Left ventricle myocardium superior (tissue), 1 donor: ENCODE measurements at places on chromosomes 2 and 18. TPM values are rescaled to one million over a fixed set of nuclear protein-coding genes. Genes with fewer than 3 reads are reported as not detected.

COL6A3 gene
- total RNA-seq, result 59.5 TPM

FAP gene
- total RNA-seq, result 1.3 TPM

- DNase-seq, result peak; percentile 83
Measured at GRCh38 chr2:12716032-12716281, 779 bp upstream of the TRIB2 start.

SERPINE2 gene
- 6.0 TPM for total RNA-seq

DNA sequence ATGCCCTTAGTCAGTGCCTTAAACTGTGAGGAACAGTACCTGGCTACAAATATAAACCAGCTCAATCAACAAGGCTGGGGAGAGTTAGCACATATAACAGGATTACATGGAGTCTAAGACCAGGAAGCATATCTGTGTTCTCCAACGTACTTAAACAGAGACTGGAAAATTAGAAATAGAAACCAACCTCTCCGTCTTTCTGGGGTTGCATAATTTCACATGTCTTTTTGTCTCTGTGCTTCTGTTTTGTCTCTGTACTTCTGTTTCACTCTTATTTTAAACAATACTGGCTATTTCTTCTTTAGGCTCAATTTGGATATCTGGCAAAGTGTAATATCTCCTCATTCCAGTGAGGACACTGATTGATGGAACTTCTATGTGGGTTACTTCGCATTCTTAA, 749.0 kb upstream of the ZEB2 start:
- no peak for DNase-seq

TCF23 gene
- total RNA-seq, result 0.10 TPM

GRCh38 chr18:79400091-79400590, 4.4 kb downstream of the NFATC1 start:
- peak; percentile 89 for DNase-seq

DSC3 gene
- total RNA-seq, result 0.10 TPM

AOX1 gene
- 8.7 TPM for total RNA-seq

GRCh38 chr2:121140734-121141133, 144.3 kb downstream of the TFCP2L1 start:
- no peak for DNase-seq

DNA sequence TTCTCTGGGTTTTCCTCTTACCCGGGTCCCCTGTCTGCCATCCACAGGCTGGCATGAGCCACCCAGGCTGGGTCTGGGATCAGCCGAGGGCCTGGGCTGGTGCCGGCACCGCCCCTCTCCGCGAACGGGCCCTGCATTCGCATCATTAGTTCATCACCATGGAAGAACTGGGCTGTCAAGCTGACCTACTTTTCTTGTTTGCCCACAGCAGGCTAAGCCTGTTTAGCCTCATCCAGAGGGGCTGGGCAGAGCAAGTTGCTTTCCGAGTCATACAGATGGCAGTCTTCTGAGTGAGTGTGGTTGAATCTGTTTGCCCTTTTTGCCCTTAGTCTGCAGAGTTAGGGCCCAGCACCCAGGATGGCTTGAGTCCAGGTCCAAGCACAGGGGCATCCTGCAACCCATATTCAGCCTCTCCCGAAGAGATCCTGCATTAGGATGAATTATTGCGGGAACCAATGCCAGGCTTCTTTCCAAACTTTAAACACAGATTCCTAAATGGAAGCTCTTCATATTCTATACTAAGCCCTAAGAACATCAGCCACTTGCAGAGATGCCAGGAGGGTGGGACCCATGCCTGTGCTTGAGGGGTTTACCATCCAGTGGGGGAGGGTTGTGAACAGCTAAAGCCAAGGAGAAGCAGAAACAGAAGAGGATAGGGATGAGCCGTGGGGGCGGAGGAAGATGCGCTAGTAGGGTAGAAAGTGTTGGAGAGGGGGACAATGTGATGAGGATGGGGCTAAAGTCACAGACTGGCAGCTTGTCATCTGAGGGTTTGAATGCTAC, 68.0 kb downstream of the NPAS2 start:
- DNase-seq, result no peak

- no peak for DNase-seq
Measured at GRCh38 chr18:9563331-9563730, 51.0 kb downstream of the PPP4R1 start.

DNA sequence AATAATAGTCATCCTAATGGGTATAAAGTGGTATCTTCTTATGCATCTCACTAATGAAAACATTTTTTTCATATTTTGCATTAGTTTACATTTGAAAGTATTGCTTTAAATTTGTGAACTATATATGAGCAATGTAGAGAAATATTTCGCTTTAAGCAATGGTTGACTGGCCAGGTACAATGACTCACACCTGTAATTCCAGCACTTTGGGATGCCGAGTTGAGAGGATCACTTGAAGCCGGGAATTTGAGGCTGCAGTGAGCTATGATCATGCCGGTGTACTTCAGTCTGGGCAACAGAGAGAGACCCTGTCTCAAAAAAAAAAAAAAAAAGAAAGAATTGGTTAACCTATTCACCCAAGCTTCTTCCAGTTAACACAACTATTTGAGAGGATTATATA, 15.1 kb downstream of the ZCCHC2 start:
- no peak for DNase-seq

GRCh38 chr2:227416701-227417100, 29.0 kb upstream of the SCYGR1 start:
- DNase-seq, result no peak

DNA sequence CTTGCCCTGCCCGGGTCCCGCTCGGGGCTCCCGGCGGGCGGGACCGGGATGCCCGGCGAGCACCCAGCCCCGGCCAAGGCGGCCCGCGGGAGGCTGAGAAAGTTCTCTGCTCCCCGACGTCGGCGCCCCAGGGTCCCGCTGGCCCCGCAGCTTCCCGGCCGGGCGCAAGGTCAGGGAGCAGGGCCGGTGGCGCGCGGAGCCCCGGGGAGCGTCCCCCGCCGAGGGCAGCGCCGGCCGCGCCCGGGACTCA, 331 bp downstream of the SERPINE2 start:
- no peak for DNase-seq

GRCh38 chr2:112960230-112960825, 17.5 kb upstream of the IL36G start:
- no peak for DNase-seq
